ENCODE measurements at places on chromosomes 2 and 18.

DNA sequence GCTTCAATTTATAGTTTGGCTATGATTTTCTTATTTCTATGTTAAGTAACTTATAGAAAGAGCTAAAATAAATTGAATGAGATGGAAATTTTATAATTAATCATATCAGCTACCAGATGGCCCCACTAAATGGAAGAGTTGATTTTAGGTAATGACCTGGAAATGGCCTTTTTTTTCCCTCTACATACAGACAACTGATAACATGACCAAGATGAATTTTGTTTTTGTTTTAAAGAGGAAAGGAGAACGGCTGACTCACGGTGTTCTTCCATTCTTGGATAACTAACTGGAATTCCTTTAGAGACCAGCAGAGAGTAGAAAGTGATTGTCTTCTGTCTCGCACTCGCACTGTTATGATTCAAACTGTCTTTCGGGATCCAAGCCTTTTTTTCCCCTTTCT lies 91.0 kb downstream of the TMEM185B start:
- DNase-seq = no peak

DNA sequence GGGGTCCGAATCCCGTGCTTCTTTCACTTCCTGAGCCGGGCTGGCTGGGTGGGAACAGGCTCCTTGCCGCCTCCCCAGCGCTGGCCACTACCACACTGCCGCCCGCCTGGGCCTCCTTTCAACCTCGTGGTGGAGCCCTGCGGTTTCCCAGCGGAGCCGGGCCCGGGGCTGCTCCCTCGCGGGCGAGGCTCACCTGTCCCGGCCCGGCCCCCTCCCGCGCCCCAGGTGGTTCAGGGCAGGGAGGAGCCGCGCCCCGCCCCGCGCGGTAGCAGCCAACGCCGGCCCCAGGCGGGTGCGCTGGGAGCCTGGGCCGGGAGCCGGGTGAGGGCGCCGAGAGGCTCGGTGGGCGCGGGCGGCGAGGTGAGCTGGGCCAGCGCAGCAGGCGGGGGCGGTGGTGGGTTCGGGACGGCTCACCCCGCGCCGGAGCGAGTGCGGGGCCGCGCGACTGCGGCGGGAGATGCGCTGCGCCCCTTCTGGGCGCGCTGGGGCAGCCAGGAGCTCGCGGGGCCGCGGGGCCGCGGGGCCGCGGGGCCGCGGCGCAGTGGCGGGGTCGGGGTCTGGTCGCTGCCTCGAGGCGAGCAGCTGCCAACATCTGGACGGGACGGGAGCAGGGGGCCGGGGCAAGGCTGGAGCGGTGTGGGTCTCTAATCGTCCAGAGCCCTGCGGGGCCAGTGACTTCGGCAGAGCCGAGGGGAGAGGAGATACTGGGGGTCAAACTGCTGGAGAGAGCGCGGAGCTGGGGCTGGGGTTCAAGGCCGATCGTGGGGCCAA lies at the start of gene LYPD6B:
Gene LYPD6B, plus strand, starts transcription at position 258 of the 771 bp plus-strand sequence. CDS start 92,250 bp downstream, outside the sequence.
- DNase-seq = no peak

DNA sequence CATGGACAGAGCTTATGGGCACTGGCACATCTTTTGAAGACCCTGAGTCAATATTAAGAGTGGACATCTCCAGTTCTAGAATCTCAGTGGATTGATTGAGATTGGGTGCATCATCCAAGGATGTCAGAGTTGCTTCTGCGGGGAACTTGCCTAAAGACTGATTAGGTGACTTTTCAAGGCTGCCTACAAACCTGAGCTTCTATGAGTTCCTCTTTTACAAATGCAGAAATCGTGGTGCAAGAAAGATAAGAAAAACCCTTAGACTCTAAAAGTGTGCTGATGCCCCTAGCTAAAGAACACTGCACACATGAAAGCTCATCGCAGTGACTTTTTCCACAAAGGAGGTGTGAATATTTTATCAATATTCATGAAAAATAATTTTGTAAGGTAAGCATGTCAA lies 86.8 kb upstream of the NEDD4L start:
- no peak for DNase-seq

- DNase-seq = no peak
Measured at GRCh38 chr2:45466053-45466452, 145.0 kb downstream of the SRBD1 start.

DNA sequence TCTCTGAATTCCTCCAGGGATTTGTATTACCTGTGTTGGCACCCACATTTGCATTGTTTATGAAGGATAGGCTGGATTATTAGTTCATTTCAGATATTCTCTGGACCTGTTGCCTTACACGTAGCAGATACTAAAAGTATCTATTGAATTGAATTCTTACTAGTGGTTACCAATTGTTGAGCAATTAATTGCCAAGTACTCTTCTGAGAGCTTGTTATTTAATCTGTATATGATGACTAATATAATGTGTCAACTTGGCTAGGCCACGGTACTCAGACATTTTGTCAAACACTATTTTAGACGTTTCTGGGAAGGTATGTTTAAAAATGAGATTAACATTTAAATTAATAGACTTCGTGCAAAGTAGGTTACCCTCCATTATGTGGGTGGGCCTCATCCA lies 2.5 kb upstream of the SPP2 start:
- DNase-seq = no peak

DNA sequence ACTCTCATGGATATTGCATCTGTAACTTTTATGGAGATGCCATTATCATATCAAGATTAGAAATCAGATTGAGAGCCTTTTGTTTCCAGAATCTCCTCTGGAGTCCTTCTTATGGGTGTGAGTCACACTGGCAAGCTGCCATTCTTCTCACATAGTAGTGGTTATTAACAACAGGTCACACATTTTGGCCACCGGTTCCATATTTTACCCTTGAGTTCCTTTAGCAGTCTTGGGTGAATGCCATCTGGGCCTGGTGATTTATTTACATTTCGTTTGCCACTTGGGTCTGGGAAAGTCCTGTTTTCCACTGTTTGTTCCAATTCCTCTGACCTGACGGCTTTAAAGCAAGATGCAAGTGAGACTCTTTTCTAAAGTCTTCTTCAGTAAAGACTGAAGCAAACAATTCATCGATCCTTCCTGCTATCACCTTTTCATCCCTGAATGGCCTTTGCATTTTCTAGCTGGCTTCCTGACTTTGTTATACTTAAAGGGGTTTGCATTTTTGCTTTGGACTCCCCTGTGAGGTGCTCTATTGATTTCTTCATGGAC lies 80.5 kb upstream of the CAVIN2 start:
- no peak for DNase-seq

DNA sequence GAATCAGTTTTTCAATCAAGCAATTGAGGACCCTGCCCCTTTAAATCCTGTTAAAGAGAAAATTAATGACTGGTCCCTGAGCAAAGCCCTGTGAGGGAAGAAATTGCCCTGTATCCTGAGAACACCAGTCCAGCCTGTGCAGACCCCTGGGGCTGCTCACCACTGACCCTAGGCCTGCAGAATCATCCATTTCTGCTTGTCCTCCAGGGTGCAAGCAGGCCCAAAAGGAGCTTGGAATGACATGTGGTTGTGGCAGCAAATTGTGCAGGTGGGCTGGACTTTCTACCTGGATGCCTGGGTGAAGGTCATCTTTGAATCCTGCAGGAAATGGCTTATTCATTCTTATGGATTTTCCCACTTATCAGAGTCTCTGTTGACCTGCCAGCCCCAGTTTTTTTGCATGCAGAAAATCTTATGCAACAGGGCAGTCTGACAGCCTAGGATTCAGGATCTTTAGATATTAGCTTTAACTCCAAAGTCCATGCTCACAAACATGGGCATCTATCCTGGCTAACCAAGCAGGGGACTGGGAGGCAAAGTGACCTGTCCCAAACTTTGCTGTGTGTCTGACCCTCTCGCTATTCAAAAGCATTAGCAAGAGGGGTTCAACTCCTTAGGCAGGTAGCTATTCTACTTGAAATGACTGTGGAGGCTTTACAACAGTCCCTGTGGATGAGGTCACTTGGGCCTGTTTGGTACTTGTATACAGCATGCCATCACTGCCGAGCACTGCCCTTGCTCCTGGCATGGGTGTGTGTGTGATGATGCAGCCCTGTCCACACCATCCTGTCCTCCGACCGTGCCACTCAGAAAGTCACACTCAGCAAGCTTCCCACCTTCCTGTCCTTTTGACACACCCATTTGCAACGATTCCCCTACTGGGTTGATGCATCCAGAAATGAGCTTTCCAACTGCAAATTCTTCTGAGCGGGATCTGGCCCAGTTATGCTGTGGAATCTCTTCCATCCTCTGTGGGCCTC lies 85.3 kb downstream of the CAPN13 start:
- no peak for DNase-seq

DNA sequence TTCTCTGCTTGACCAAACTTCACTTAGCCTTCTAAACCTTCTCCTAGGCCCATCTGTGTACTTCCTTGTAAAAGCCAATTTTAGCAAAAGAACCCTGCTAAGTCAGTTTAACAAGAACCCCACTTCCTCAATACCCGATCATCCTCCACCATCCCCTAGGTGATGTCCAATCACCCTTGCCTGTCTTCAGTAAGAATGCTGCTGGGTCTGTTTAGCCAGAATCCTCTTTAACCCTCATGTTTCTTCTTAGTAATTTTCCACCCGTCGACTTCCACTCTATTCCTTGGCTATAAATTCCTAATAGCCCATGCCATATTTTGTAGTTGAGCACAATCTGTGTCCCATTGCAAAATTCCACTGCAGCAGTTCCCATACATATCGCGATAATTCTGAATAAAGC lies 780.0 kb upstream of the RAB6C start:
- DNase-seq = no peak

GRCh38 chr2:4354164-4354563 lies 650.8 kb downstream of the DCDC2C start:
- DNase-seq = no peak

DNA sequence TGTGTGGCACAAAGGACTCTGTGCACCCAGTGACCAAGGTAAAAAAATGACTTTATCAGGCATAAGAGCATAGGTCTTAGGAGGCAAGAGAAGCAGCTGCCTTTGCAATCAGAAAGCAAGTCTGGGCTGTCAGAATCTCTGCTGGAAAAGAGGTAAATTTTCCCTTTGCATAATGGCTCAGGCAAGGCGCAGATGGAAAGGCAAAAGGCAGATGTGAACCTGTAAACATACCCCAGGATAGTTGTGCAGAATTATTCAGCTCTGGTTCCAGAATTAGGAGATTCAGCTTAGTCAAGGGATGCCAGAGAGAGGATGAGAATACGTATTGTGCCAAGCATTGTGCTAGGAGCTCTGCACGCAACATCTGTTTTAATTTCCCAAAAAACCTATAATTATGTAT lies 258.7 kb downstream of the CLIP4 start:
- no peak for DNase-seq

DNA sequence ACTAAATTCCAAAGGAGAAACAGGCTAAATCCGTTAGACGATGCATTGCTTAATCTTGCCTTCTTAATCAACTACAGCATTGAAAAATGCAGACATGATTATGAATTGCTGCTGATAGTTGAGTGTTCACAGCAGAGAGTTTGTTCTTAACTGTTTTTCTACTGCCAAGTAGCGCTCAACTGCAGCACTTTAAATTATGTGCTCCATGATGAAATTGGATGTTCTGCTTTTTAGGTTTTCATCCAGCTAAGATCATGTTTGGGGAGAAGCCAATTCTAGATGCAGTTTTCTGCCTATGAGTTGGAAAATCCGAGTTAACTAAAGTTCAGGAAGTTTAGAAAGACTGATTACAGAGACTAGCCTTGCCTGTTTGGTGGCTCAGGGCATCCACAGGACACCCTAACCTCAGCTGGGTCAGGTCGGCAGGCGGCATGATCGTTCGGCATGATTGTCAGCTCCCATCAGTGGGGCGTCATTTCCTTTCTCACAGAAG lies 119.4 kb upstream of the PIEZO2 start:
- DNase-seq = no peak

DNA sequence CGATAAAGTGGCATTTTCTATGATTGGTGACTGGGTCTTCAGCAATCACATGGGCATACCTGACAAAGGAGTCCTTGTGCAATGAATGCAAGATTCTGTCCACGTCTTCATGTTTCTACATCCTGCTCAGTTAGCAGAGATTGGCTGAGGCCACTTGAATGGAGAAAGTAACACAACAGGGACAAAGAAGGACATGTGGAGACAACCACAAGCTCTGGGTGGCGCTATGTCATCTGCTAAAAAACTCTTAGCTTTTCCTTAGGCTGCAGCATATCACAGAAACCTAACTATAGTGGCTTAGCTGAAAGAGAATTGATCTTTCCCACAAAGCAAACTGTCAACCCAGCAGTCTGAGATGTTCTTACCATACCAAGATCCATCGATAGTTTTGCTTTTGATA lies 1109.7 kb downstream of the SOCS6 start:
- no peak for DNase-seq

DNA sequence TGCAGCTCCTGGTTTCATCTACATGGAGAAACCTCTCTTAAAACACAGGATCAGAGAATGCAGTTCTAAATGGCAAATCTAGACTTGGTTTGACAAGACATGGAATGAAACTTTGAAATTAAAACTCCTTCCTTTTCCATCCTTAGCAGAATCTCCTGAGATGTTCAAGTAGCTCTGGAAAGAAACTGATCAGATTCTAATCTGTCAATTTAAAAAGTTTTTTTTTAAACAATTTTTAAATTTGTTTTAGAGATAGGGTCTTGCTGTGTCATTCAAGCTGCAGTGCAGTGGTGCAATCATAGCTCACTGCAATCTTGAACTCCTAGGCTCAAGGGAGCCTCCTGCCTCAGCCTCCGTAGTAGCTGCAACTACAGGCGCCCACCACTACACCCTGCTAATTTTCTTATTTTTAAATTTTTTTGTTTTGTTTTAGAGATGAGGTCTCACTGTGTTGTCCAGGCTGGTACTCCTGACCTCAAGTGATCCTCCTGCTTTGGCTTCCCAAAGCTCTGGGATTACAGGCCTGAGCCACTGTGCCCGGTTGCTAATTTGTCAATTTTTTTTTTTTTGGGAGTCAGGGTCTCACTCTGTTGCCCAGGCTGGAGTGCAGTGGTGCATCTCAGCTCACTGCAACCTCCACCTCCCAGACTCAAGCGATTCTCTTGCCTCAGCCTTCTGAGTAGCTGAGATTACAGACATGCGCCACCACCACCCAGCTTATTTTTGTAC lies 216.7 kb downstream of the TGIF1 start:
- no peak for DNase-seq

DNA sequence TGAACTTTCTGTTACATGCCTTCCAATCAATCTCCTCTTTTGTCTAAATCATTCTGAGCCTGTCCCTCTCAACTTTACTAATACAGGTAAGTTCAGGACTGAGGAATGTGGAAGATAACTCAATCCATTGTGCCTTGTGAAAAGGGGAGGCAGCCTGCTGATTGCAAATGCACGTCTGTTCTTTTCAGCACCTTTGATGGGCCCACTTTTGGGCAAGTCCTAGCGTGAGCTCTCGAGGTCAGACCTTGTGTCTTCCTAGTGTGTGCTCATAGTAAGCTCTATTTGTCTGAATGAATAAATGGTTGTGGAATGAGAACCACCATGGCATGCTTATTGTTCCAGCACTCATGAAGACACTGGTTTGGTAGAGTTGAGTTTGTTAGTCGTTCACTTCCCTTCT lies 50.4 kb upstream of the REL start:
- no peak for DNase-seq

GRCh38 chr18:32072321-32072720 lies 19.4 kb upstream of the RNF138 start:
- no peak for DNase-seq

- DNase-seq = no peak
Measured at GRCh38 chr2:207073801-207074678, 91.7 kb downstream of the KLF7 start.

Measured in heart left ventricle (tissue), 16 donors.